Activated naive CD4-positive, alpha-beta T cell treated with Interleukin-2 at 50 U/mL for 16 hours (primary cell): ENCODE measurements at places on chromosomes 3 and 15.
A peak's percentile ranks its signal among the peaks of the same experiment; 100 is the strongest.

DNA sequence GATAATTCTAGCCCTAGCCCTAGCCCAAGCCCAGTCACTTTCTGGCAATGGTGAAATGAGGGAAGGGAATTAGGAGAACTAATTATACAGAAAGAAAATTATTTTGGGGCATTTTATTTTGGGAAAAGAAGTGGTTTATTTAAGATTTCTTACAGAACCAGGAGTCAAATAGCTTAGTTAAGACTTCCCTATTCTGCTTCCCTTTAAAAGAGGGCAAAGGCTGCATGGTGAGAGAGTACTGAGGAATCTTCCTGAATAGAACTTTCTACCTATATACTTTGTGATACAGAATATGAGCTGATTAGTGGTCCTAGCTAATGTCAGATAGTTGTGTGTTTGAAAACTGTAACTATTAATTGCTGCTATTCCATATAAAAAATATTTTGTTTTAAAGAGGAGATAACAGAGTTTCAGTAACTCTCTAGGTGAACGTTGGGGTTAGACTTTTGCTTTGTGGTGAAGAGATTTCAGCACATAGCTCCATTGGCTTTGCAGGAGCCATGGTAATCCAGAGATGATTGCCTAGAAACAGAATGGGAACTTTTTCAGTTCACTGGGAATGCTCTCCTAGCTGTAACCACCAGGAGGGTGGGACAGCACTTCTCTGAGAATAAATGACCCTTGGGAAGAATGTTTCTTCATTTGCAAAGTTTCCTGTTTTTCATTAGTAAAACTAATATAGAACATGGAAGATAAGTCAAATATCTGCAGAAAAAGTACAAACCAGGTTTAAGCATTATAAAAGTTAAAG is 5.3 kb upstream of the GCSAM start:
- DNase-seq = no peak

GRCh38 chr3:119592861-119593260 is 4.8 kb upstream of the PLA1A start:
- DNase-seq = no peak

GRCh38 chr15:90190606-90191343 is 10.4 kb upstream of the SEMA4B start:
- no peak for DNase-seq

DNA sequence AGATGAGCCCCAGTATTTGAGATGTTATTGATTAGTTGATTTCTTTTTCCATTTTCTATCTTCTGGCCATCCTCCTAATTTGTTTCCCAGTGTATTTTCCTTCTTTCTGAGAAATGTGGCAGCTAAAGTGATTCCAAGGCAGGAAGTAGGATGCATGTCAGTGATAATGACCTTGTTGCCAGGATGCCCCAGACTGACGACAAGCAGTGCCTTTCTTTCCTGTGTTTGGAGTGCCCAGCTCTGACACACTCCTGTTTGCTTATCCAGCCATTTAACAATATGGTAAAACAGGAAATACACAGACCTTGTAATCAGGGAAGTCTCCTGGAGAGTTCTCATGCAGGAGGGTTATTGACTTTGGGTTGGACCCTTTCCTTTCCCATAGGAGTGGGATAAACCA is 20.4 kb downstream of the TMOD2 start:
- DNase-seq = no peak

- no peak for DNase-seq
Observed at GRCh38 chr3:13276438-13277195, 143.5 kb downstream of the NUP210 start.

- peak; percentile 17 for DNase-seq
Observed at GRCh38 chr3:197083486-197083885, 53.9 kb upstream of the MELTF start.

DNA sequence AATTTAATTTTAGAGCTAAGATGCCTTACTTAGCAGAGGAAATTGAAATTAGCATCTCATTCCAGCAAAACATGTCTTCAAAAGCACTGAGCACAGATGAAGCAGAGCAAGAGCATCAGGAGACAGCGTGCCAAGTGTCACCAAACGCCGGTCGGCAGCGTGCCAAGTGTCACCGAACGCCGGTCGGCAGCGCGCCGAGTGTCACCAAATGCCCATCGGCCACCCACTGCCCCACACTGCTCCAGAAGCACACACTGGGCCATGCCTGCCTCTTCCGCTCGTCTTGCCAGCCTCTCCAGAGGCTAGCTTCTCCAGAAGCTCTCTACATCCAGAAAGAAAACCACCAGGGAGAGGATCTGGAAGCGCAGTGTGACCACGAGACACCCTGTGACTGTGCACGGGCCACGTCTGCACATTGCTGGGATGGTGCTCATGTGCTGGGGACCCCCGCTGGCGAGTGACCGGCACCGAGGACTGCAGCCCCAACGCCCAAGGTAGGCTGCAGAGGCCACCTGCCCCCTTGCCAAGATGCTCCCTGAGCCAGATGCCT is 37.8 kb downstream of the CYFIP1 start:
- DNase-seq = no peak

GRCh38 chr15:67855842-67856241 is 16.0 kb upstream of the RNU6-1 start:
- peak; percentile 14 for DNase-seq

- no peak for DNase-seq
Observed at GRCh38 chr3:31289584-31289983, 243.1 kb upstream of the STT3B start.

- no peak for DNase-seq
Observed at GRCh38 chr15:76929011-76929760, 2.4 kb upstream of the RCN2 start.

GRCh38 chr3:86865506-86865905 is 125.4 kb downstream of the VGLL3 start:
- DNase-seq = no peak

DNA sequence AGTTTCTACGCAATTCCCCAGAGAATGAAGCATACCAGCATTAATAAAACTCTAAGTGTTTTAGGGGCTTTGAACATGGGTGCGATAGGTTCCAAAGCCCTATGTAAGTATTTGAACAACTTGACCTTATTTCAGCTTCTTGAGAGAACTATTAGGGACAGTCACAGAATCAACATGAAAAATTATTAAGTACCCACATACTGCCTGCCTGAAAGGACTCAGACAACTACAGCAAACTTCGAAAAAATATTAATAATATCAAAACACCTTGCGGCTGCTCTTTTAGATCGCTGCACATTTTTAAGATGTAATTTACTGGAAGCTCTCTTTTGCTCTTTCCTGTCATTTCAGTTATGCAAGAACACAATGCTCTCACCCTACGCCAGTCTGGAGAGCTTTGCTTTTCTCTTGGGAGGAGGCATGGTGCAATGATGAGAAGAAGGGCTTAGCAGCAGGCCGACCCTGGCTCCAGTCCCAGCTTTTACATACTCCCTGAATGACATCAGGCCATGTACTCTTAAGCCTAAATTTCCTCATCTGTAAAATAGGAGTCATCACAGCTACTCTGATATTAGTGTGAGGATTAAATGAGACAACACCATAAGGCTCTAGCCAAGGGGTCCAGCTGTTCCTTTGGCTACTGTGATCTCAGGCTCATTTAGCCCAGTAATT is 640.7 kb downstream of the FHIT start:
- DNase-seq = no peak

DNA sequence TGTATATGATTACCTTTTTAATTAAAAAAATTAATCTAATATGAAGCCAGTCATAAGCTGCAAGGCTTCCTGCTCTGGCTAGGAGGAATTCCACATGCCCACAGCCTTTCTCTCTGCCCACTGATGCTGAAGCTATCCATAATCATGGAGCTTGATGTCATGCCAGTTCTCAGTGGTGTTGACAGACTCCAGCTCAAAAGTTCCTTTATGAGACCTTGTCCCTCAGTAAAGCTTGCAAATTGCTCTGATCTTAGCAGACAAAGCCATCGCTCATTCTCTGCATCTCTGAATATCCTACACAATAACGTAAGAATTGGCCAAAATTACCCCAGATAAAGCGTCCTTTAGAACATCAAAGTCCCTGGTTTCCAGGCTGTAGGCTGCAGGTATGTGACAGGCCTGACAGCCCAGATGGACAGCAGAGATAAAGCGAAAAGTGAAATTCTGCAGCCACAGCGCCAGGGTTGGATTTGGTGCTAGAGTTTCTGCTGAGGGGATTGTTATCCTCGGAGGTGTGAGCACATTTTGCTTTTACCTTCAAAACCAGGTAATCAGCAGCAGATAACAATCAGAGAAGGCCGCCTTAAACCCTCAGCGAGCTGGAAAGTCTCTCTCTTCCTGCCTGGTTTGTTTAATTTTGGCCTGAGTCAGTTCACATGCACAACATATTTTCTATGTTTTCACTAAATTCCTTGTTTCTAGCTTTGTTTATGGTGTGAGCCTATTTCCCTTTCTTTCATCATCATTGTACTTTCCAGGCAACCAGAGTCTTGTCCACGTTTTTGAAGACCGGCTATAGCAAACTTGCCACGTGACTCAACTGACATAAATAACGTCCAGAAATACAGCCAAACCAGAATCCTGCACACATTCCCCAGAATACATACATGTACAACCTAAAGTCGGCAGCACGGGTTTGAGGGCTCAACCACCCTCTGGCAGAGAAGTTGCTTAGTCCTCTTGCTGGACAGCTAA is 36.6 kb upstream of the ALDH1A3 start:
- DNase-seq = no peak

DNA sequence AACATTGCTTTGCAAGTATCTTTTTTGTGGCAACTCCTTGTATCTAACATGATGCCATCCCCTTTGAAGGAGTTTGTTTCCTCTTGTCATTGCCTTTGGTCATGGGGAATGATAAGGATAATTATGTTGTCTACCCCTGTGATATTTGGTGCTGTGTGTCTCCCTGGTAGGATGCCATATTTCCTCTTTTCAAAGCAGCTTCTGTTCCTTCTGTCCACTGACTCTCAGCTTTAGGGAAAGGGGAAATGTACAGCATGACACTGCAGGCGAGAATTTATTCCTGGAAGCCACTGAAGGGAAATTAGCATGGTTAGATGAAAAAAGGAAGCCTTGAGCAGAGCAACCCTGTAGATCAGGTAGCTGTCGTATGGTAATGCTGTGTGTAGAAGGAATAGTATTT is 576.7 kb downstream of the CADM2 start:
- DNase-seq = no peak

DNA sequence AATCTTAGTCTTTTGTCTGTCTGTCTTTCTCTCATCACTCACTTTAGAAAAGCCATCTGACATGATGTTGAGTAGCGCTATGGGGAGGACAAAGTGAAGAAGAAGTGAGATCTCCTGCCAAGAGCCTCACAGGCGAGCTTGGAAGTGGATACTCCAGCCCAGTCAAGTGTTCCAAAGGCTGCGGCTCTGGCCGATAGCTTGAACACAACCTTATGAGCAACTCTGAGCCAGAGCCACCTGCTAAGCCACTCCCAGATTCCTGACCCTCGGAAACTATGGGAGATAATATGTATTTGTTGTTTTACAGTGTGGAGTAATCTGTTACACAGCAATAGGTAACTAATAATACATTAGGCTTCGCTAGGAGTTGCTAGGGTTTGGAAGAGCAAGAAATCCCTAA is 76.2 kb downstream of the MB21D2 start:
- DNase-seq = no peak

GRCh38 chr15:51760805-51761204 is 9.4 kb downstream of the TMOD2 start:
- DNase-seq = no peak

GRCh38 chr15:41521614-41522013 is 8.0 kb upstream of the LTK start:
- no peak for DNase-seq

DNA sequence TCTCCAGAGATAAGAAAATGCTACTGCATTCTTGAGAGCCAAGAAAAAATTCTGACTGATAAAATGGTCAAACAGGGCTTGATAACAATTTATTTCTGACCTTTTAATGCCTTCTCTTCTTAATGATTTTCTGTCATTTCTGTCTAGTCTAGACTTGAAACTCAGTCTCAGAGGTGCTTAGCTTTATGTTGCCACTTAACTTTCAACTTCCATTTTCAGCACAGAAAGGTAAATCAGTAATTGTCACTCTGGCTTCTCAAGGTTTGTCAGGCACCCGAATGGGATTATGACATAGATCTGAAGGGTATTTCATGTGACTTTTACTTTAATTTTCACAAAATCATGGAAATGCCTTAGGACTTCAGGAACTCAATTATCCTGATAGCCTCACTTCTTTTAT is 155.4 kb upstream of the GBE1 start:
- no peak for DNase-seq

- DNase-seq = no peak
Observed at GRCh38 chr15:92599394-92599970, 56.1 kb downstream of the FAM174B start.

DNA sequence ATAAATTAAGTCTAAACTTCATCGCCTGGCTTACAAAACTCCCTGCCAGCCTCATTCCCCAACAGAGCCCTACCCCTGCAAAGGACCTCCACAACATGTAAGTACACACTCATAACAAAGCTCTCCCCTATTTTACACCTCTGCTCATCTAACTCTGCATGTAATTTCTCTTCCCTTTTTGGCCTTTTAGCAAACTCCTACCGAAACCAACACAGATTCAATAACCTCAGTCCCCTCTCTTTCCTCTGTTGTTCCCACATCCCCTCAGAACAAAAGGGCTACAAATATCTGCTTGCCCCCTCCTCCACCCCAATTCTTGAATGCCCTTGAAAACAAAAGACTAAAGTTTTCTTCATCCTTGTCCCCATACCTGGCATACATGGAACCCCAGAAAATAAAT is 662 bp downstream of the UBL7 start:
- no peak for DNase-seq

DNA sequence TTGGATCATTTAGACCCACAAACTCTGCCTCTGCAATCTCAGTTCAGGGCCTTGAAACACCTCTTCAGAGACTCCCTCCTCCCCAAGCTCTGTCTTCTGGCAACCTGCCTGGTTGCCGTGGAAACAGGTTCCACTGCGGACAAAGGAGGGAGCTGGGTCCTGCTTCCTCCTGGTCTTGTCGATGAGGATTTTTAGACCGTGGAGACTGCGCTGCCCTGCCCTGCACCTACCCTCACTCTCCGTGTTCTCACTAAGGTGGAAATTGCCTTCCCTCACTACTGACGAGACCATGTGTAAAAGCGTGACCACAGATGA is at the start of gene RTP1:
Gene RTP1 (plus strand): TSS at position 152 of the 315 bp plus-strand sequence. CDS start 30 bp downstream, at position 182.
- DNase-seq = no peak

DNA sequence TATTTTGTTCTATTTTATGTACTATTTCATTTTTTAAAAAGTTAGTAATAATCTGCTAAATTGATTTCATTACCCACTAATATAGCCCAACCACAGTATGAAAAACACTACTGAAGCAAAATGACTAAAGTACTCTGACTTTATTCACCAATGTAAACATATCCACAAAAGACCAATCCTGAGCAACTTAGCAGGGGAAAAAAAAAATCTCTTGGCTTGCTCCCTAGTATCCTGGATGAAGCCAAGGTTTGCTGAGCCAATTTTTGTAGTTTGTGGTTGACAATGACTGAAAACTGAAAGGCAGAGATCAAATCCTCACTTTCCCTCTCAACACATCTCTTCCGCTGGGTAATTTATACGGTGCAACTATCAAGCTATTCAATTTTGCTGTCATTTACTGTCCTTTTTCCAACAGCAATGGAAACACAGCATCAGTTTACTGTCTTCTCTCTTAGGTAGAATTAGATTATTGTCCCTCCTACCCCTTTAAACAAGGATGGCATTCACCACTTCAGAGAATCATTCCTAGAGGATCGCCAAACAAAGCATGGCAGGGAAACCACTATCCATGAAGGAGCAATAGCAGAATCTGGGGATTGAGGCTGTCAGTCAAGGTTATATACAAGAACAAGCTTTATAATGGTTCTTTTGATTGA is 149.7 kb downstream of the THRB start:
- DNase-seq = no peak
